Left forelimb (tissue), 1 donor: ENCODE measurements at places on chromosomes 11 and 22.

GRCh38 chr11:64790205-64791095 is 12.1 kb upstream of the SF1 start:
- no peak for DNase-seq

- no peak for DNase-seq
Observed at GRCh38 chr22:39518996-39519680, 1.2 kb upstream of the ATF4 start.

DNA sequence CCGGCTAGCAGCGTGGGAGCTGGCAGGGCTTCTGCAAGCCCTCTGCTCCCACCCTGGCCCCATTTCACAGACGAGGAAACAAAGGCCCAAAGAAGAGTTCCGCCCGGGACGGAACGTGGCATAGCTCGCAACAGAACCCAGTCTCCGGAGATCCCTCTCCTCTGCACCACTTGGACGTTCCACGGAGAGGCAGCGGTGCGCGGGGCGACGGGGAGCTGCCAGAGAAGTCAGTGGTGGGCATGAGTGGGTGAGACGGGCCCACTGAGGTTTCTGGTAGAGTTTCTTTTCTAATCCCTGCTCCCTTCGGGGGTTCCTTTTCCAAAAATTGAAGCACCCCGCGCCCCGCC is 554 bp upstream of the NECTIN1 start:
- no peak for DNase-seq

GRCh38 chr22:45446216-45446615 is 32.7 kb downstream of the RIBC2 start:
- no peak for DNase-seq

DNA sequence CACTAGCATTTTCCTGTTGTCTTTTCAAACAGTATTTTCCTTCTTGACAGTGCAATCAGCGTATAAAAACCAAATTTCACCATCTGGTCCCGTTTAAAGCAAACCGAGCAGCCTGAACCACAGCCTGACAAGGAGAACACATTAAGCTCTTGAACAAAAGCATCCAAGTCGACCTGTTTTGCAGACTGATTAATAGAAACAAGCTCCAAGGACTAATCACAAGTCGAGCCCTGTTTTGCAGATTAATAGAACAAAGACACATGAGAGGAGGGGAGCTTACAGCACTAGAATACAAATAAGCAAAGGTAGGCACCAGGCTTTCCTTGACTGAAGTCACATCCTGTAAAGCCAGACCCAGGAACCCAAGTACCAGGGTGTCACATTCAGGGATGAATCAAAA is 104.8 kb downstream of the MPPED2 start:
- DNase-seq, result no peak

DNA sequence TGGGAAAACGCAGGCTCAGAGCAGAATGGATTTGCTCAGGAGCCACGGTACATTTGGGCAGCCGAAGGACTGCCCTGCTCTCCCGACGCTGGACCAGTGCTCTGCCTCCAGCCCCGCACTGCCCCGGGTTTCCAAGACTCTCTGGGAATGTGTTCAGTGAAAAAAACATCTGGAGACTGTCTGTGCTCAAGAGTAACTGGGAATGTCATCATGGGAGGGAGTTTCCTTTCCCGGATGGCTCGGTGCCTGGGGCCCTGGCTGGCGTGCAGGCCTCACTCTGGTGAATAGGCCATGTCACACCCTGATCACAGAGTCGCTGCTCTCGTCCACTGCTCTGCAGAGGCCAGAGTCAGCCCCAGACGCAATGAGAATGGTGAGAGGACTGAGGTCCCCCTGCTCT is 9.8 kb upstream of the APOL6 start:
- DNase-seq, result peak; percentile 89

- DNase-seq, result peak; percentile 86
Observed at GRCh38 chr11:107018902-107019493, 722 bp upstream of the GUCY1A2 start.

DNA sequence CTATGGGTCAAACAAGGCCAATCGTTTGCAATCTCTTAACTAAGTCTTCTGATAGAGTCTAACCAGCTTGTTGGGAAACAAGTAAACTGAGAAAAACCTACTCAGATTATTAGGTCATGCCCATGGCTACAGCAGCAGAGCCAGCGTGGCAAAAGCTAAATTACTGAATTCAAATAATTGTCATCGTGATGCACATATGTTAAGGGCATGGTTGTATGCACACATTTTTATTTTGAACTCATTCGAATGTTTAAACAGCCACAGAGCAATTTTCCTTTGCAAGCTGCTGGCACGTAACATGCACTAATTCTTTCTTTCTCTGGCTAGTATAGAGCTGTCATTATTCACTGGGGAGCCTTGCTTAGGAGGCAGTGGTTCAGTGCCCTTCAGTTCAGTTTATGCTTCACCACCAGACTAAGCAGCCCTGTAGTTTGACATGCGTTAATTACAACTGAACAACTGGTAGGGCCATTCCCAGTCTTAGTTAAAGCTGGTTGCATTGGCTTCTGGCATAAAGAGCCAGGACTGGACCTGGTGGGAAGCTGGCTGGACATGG is 396.4 kb downstream of the METTL15 start:
- DNase-seq, result no peak

DNA sequence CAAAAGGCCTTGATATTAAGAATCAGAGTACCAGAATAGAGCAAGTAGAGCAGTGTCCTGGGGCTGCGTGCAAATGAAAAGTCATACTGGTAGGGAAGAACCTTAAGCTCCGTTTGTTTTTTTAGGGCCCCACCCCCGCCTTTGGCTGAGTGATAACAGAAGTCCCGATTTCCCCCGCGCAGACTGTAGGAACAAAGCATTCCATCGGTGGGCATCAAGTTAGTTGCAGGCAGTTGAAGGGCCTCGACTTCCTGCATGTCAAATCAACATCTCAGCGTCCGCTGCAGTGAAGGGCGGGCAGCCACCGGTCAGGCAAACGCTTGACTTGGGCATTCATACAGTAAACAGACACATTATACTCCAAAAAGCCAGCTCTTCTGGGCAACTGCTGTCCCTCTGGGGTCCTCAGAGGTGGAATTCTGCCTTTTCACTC is 11.7 kb downstream of the LRP4 start:
- DNase-seq, result no peak

DNA sequence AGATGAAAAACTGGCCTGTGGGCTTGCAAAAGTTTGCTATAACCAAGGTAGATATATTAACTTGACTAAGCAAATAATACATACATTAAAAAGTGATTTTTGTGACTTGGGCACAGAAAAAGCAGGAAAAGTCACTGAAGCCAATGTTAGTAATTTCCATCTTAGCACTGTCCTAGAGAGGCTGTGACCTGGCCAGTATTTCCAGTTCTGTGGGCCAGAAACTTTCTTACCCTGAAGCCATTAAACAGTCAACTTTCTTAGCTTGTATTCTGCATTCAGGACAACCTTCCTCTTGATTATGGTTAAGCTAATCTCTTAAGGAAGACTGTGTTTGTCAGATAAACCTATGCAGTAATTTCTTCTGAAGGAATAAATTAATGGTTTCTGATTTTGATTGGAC is 22.3 kb upstream of the SLC36A4 start:
- no peak for DNase-seq

- no peak for DNase-seq
Observed at GRCh38 chr11:46560300-46560991, 33.4 kb downstream of the AMBRA1 start.

- DNase-seq, result no peak
Observed at GRCh38 chr11:73164803-73165540, 22.9 kb upstream of the FCHSD2 start.

GRCh38 chr11:58998480-58999290 is 59.4 kb downstream of the GLYATL1 start:
- no peak for DNase-seq

- DNase-seq, result no peak
Observed at GRCh38 chr22:29269230-29269604, 1.1 kb downstream of the EWSR1 start.

DNA sequence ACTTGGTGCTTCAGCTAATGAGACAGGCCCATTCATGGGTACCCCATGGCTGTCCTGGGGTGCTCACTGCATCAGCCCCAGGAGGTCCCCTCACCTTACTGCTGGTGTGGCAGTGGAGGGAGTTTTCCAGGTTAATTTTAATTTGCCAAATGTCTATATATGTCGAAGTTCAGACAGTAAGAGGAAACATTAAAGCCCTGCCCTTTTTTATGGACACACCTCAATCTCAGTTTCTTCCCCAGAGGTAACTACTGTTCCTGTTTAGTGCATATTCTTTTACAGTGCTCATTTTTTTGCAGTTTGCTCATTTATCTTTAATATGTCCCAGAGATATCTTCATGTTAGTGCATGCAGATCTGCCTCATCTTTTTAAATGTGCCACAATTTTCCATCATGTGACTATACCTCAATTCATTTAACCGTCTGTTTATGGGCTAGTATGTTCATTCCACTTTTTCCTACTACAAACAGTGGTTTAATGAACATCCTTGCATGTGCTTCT is 11.6 kb downstream of the PANX1 start:
- no peak for DNase-seq

- DNase-seq, result no peak
Observed at GRCh38 chr22:40612291-40612751, 24.2 kb downstream of the MRTFA start.

- no peak for DNase-seq
Observed at GRCh38 chr11:116840224-116840745, 2.9 kb upstream of the APOA1 start.

DNA sequence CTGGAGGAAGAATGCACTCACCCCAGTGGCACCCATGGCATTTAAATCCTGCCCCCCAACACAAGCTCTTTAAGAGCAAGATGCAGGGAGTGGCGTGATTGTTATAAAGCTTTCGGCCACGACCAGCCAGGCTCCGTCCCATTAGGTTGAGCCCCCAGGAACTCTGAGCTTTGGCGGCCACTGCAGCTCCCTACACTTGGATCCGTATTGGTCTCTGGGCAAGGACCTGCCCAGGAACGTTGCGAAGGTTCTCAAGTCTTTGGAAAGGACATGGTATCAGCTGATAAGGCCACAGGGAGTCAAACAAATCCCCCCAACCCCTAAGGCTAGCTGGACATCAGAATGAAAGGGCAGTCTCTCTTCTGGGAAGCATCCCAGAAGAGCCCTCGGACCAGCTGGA is 9.3 kb upstream of the VPS37C start:
- DNase-seq, result no peak

DNA sequence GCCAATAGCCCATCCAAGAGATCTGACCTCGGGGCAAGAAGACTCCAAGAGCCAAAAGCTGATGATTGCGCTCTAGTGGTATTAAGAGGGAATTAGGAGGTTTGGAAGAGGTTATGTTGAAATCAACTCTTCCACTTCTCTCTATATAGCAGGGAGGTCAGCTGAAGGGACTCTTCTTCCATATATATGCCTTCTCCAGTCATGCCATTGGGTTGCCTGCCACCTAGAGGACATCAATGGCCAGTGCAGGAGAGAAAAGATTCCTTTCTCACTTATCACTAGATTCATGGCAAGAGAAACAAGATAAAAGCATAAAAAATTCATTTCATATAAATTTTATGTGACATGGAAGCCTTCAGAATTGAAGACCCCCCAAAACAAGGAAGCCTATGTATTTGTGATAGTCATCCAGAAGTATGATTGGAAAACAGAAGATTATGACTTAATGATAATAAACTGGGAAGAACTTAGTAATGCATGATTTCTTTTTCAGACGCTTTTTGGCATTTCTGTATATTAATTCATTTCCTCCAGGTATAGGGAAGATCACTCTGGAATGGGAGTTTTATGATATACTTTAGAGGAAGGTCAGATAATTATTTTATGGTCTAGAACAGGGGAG is 435.1 kb upstream of the DDI1 start:
- DNase-seq, result no peak

- no peak for DNase-seq
Observed at GRCh38 chr11:60699936-60700335, 524 bp downstream of the MS4A8 start.

- DNase-seq, result no peak
Observed at GRCh38 chr11:117281159-117281558, 10.0 kb upstream of the BACE1-AS start.

GRCh38 chr11:19934828-19935259 is 222.2 kb downstream of the NAV2 start:
- no peak for DNase-seq

- DNase-seq, result no peak
Observed at GRCh38 chr11:96023275-96023674, 99.4 kb upstream of the MTMR2 start.

DNA sequence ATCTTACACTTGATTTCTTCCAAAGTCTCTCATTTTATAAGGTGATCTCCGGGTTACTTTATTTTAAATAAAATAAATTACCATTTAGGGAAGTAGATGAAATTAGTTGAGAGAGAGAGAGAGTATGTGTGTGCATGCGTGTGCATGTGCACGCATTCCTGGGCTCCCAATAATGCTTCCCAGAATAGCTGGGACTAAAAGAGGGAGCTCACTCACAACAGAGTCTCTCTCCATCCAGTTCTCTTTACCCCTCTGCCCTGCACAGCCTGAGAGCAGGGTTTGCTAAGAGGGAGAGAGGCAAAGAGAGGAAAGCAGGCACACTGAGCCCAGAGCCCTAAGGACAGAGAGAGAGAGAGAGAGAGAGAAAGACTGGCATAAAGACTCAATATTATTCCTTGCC is 11.3 kb upstream of the TRIM44 start:
- no peak for DNase-seq

- DNase-seq, result no peak
Observed at GRCh38 chr11:74462009-74462408, 5.3 kb downstream of the KCNE3 start.

DNA sequence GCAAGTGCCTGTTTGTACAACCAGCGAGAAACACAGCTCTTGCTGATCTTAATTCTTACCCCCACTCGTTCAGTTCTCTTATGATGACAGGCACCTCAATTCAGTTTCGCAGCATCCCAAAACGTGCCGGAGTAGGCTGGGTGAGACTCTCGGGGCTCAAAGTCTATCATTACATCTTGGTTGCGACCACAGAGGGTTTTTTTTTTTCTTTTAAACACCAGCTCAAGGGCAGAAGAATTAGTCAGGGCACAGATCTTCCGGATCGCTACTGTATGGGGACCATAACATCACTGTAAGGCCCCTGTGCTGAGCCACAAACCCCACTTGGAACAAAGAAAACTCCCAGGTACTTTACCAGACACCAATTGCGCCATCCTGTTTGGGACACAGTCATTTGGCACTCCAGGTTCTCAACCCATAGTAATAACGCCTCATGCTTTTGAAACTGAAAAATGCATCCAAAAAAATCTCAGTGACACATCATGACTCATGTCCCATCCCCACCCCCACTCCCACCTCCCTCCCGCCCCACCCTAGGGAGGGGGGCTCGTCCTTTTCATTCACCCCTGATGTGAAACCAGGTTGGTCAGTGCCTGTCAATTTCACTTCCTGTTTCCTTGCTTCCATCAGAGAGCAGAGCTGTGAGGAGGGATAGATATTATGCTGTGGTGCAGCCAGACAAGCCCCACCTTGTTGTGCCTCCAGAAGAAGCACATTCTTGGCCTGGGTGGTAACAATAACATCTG is 41.0 kb upstream of the CD5 start:
- no peak for DNase-seq
